Lung (tissue), 17 donors: ENCODE measurements at places on chromosomes 1 and 21.

DNA sequence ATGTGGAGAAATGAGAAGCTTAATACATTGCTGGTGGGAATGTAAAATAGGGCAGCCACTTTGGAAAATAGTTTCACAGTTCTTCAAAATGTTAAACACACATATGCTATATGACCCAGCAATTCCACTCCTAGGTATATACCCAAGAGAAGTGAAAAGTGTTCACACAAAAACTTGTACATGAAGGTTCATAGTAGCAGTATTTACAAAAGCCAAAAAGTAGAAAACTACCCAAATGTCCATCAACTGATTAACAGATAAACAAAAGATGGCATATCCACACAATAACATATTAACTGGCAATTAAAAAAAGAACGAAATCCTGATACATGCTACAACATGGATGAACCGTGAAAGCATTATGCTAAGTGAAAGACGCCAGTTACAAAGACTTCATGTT lies 33.7 kb downstream of the ARHGEF11 start:
- DNase-seq = no peak

- DNase-seq = peak; percentile 92
These were observed at the start of gene IQCC for GRCh38 chr1:32205401-32206370. IQCC (plus strand) TSS chr1:32205671; CDS start chr1:32205682, 11 bp downstream.

DNA sequence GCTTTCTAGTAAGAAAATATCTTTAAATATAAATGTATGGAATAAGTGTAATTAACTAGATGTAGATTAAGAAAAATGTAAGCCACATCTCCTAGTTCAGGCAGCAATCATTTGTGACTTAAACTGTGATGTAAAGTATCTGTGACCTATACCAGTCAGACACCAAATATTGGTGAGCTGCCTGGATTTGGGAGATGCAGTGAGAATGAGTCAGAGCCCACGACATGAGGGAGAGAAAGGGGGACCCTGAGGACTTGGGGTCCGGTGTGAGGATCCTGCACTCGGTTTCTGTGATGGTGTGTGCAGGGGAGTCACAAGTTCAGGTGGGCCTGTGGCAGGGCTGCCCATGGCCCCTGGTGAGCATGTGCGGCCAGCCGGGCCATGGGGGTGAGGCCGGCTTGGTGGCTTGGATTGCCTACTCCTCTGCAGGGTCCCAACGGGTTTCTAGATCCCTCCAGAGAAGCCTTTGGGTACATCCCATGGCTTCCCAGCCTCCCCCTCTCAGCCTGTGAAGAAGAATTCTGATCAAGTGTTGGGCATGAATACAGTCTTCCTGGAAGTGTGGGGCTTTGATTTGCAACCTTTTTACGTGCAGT lies 19.0 kb upstream of the ABCG1 start:
- DNase-seq = no peak

- no peak for DNase-seq
These were observed 10.1 kb downstream of the ZZZ3 start for GRCh38 chr1:77672374-77672773.

GRCh38 chr1:25021591-25022215 lies 91.6 kb upstream of the RUNX3 start:
- no peak for DNase-seq

- DNase-seq = no peak
These were observed 18.3 kb downstream of the YARS1 start for GRCh38 chr1:32798679-32799416.

DNA sequence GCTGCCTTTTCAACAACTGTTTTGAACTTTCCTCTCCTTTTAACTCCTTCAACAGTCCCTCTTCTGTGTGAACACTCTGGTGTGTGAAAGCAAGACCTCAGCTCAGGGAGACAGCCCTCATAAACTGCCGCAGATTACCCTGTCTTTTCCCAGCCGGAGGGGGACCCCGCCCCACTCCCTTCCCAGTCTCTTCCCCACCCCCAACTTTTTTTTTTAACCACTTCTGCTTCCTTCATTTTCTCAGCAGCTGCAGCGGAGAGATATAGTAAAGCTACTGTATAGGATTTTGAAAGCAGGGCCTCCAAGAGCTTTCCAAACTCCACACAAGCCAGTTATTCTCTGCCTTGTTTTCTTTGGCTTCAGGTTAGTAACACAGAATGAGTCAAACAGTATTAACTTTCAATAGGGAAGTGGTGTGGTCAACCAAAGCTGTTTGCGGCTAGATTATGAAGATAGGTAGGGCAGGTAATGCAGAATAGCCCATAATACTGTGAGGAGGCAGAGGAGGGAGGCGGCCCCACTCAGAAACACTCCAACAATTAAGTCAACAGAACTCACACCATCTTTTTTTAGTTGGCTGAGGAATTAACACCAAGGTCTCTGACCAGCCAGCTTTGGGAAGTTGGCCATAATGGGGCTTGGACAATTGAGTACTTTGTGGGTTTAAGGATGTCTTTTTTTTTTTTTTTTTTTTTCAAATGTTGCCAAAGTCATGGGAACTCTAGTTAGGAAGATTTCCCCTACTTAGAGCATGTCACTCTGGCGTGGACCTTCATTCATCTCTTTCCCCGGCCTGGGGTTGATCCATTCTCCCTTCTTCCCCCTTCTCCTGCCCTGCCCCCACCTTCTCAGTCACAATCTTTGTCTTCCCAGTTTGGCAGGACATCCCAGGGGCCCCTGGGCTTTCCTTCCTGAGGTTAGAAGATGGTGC lies 177.0 kb downstream of the CLIC6 start:
- DNase-seq = peak; percentile 71

- DNase-seq = peak; percentile 62
These were observed 9.0 kb downstream of the CFH start for GRCh38 chr1:196660852-196661251.

DNA sequence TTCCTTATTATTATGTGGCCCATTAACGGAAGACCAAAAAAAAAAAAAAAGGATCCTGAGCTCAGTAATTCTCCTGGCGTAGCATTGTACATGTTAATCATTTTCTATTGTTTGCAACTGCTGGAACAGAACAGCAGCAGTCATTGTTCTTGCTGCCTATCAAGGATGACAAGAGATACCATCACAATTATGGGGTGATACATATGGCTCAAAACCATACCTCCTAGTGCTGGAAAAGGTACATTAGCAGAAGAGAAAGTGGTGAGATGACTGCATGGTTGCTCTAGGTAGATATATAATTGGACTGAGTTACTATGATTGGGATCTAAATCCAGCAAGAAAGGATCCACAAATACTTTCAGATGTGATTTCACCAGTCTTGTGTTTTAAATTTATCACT lies 13.3 kb upstream of the TLR5 start:
- no peak for DNase-seq

DNA sequence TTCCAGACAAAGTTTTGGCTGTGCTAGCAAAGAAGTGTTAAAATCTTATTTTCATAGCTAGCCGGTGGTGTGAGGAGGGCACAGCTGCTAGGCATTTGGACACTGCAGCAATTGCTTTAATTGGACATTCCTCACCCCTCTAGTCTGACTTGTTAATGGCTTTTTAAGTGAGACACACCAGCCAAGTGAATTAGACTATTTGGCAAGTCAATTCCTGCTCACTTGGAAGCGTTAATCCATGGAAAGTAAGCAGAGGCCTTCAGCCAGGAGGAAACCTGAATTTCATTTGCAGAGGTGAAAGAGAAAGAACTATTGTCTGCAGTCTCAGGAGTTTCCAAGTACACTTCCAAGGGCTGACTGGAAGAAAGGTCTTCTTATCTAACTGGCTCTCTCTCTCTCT lies 175.7 kb downstream of the ST6GALNAC3 start:
- DNase-seq = no peak

DNA sequence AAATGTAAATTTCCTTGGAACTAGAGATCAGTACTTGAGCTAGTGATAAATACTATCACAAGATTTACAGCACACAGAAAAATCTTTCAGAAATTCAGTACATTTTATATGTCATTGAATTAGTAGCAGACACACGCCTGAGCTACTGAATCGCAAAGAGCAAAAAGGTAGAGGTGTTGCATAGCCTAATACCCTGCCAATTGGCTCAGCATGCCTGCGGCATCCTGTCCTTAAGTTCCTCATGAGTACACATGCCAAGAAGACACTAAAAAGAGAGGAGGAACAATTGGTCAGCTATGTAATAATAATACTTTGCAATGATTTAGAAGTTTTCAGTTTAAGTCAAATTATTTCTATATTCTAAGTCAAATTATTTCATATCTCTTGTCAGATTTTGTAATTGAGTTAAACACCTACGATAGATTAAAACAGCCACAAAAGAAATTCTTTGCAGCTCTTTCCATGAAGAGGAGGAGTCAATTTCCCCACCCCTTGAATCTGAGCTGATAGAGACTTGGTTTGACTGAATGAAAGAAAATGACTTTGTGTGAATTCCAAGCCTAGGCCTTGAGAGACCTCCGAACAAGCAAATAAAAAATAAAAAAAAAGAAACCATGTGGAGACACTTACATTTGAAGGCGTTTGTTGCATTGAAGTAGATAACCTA lies 36.2 kb upstream of the PKN2 start:
- no peak for DNase-seq

- DNase-seq = no peak
These were observed 909.8 kb downstream of the BRINP3 start for GRCh38 chr1:189567890-189568289.

DNA sequence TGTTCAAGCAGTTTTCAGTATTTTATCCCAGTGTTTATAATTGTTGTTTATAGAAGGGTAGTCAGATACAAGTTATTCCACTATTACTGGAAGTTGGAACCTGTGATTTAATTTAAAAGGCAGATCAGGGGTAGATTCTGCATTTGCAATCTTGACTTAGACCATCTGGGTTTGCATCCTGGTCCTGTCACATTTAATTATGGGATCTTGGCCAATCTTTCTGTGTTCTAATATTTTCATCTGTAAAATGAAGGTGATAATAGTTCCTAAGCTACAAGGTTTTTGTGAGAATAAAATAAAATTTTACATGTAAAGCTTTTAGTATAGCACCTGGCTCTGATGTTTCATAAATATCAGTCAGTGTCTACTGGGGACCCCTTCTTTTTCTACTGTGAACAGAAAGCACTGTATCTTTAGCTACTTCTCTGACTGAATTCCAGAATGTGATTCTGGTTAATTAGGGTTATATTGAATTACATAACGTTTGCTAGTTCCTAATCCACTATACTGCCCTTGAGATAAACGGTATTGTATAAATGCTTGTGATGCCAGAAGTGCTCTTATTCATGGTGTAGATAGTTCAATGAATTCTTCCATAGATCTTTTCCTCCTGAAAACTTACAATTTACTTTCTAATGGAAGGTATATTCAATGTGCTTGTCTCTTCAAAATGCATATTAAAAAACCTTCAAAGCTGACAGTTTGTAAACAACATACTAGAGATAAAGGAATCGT lies 131.0 kb downstream of the KCNK1 start:
- no peak for DNase-seq

GRCh38 chr1:6268415-6268814 lies 7.5 kb upstream of the GPR153 start:
- no peak for DNase-seq

DNA sequence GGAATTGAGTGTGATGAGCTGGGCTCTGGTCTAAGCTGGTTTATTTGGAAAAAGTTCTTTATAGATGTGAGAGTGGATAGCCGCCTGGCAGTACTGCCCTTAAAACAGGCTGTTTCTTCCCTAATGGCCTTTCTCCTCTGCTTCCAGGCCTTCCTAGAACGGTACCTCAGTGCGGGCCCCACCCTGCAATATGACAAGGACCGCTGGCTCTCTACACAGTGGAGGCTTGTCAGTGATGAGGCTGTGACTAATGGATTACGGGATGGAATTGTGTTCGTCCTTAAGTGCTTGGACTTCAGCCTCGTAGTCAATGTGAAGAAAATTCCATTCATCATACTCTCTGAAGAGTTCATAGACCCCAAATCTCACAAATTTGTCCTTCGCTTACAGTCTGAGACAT lies 49.2 kb downstream of the VANGL1 start:
- no peak for DNase-seq

GRCh38 chr1:18924221-18924691 lies 21.9 kb upstream of the ALDH4A1 start:
- no peak for DNase-seq

GRCh38 chr1:159066108-159066507 lies 10.5 kb downstream of the AIM2 start:
- DNase-seq = no peak

- DNase-seq = peak; percentile 45
These were observed 236.6 kb upstream of the RAB4A start for GRCh38 chr1:229034342-229034741.

DNA sequence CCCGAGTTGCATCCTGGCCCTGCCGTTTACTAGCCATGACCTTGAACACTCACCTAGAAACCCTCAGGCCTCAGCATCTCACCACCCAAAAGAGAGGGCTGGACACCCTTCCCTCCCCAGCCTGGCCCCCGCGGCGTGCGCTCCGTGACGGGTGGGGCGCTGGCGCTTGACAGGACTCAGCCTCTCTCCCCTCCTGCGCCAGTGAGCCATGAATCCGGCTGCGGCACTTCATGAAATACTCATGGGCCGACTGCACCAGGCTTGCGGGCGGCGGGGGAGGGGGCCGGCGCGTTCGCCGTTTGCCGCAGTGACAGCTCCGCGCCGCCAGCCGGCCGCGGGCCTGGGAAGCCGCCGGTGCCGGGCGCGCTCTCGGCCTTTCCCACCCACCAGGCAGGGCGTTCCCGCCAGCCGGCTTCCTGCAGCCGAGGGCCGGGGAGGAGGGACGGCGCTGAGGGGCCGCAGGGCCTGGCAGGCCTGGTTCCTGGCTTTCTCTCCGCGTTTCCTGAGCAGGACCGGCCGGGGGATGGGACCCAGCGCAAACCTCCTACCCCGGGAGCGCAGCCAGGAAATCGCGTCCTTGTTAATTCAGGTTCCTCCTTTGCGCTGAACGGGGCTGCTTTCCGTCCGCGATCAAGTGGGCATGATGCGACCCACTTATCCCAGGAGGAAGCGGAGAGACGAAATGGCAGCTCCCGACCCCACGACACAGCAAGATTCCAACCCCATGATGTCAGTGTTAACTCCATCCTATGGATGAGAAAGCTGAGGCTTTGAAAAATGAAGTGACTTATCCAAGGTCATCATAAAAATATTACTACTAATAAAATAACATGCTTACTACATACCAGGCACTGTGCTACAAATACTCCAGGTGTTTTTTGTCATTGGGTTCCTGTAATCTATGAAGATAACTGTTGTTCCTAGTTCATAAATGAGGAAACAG lies 9.1 kb upstream of the LUZP1 start:
- peak; percentile 94 for DNase-seq

DNA sequence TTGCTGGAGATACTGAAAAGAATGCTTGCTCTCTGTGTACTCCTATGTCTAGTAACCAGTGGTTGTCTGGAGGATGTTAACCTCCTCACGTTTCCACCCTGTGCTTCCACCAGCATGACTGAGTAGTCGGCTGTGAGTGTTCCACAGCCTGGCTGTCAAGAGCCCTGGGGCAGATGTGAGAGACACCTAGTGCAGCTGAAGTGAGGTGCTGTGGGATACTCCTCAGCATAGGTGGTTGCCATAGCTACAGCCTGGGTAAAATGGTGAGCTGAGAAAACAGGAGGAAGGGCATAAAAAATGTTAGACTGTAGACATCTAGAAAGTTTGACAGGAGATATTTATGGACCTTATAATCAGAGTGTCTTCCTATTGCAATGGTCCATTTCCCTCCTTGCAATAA lies 15.8 kb downstream of the IVL start:
- DNase-seq = no peak

DNA sequence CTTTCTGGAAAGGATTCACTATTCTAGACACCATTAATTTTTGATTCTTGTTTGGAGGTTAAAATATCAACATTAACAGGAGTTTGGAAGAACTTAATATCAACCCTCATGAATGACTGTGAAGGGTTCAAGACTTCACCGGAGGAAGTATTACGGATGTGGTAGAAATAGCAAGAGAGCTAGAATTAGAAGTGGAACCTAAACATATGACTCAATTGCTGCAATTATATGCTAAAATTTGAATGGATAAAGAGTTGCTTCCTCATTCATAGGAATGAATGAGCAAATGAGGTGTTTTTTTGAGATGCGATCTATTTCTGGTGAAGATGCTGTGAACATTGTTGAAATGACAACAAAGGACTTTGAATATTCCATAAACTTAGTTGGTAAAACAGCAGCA lies 77.9 kb upstream of the TNFSF4 start:
- DNase-seq = no peak
